ENCODE measurements at places on chromosomes 16 and 17.

DNA sequence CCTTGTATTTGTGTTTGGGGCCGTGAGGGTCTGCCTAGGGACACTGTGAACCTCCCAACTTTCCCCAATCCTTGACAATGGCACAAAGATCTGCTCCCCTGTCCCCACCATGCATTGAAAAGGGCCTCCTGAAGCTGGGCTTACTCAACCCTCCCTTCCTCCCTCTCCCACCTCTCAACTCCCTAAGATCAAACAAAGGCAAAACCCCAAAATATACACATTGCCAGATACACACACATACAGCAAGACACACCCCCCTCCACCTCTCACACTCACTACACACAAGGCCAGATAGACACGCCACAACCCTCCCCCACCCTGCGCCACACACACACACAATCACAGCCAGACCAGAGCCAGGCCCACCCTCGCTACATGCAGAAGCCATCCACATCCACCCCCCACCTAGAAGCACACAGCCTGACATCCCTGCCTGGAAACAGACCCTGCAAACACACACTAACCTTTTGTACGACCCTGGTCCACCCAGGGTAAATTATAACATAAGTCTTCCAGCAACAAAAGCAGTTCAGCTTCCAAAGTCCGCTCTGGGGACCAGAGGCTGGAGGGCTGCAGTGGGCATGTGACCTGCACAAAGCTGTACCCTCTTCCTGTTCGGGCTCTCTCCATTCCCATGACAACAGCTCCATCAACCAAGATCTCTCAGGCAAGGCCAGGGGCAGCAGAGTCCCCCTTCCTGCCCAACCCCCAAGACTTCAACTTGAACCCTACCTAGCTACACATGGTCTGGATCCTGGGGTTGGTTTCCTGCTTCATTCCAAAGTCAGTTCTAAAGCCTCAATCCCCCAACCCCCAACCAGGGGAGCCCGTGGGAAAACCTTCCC, 1.9 kb downstream of the PCGF2 start:
- no peak for DNase-seq

GRCh38 chr17:69434164-69434579, 19.7 kb downstream of the MAP2K6 start:
- no peak for DNase-seq

DNA sequence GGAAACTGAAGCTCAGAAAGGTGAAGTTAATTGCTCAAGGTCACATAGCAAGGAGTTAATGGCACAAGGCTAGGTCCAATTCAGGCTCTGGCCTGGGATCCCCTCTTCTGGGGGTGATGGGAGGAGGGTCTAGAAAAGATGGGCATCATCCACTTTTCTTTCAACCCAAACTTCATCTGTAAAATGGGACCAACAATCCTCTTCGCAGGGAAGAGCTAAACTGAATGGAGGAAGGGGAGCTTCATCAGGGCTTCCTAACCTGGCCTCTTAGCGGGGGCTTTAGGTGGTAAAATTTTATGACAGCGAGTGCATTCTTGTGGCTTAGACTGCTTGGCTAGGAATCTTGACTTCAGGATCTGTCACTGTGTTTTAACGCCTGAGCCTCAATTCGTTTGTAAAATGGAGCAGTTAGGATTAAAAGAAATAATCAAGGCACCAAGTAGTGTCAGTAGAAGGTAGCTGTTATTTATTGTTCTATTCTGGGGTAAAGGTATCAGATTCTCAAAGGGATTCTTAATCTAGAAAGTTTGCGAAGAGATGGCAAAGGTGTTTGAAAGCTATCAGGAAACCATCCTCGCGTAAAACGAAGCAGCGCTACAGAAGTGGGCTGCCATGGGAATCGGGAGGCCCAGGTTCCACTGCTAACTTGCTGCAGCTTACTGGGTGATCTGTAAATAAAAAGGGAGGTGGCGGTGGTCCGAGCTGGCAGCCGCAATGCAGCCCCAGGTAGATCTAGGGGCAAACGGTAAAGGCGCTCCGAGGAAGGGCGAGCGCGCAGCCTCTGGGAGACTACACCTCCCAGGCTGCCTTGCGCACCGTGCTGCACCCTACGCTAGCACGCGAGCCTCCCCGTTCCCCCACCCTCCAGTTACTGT, 1.5 kb upstream of the SRCAP start:
- no peak for DNase-seq

DNA sequence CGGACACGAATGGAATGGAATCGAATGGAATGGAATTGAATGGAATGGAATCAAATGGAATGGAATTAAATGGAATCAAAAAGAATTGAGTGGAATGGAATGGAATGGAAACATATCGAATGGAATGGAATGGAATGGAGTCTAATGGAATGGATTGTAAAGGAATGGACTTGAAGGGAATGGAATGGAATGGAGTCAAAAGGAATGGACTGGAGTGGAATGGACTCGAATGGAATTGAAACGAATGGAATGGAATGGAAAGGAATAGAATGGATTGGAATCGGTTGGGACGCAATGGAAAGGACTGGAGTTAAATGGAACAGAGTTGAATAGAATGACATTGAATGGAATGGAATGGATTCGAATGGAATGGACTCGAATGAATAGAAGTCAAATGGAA, 486.9 kb upstream of the WSB1 start:
- DNase-seq, result no peak

DNA sequence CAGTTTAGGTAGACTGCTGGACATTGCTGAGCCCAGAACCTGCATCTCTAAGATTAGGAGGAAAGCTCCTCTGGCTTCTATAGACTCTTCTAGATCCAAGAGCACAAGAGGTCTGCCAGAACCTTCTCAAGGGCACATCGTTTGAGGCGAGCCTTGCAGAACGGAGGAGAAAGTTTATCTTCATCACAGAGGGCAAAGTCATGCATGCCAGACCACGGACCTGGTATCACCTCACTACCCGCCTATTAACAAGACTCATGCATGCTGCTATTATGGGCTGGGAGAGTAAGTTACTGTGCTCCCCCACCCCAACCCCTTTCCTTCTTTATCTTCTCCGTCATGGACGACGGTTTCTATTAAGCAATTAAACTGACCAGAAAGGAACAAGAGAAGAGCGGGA, 23.3 kb downstream of the MYH11 start:
- DNase-seq, result no peak

DNA sequence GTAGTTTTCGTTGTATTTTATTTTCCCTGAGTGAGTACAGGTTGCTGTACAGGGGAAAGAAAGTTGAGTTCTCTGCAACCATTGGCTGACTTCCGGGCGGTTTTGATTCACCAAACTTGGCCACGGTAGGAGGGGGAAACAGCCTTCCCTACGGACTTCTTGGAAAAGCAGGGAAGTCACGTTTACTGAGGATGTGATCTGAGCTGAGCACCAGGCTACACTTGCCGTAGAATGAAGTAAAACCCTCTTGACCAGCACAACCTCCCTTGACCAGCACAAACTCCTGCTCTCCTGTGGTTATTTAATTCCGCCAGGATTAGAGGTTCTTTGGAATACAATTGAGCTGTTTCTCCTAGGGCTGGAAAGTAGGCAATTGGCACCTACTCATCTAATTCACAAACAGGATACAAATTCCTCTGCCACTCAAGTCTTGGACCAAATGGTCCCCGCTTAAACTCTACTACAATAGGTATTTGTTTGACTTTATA, 242.0 kb upstream of the RBFOX1 start:
- no peak for DNase-seq

DNA sequence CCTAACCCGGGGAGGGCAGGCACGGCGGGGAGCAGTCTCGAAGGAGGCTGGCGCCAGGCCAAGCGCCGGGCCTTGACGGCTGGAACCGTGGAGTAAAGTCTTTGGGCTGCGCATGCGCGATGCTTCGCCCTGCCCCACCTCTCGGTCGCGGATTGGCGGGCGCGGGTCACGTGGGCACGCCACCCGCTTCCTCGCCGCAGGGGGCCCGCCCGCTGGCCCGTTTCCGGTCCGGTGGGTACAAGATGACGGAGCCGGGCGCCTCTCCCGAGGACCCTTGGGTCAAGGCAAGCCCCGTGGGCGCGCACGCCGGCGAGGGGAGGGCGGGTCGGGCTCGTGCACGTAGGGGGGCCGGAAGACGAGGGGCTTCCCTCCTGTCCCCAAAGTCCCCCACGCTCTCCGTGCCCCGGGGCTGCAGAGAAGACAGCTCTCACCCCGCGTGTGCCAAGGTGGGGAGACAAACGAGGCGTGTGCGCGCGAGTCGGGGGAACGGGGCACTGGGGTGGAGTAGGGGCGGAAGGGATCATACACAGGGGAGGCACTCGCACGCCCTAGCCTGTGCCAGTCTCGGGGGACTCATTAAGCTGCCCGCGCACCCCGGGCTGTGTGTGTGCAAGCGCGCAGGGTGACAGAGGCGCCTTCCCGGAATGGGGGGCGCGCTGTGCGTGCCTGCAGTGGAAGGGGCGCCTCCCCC, at the start of gene MLX:
MLX (plus strand) TSS at position 218 of the 691 bp plus-strand sequence; CDS start at position 243, 25 bp downstream.
- DNase-seq, result no peak

DNA sequence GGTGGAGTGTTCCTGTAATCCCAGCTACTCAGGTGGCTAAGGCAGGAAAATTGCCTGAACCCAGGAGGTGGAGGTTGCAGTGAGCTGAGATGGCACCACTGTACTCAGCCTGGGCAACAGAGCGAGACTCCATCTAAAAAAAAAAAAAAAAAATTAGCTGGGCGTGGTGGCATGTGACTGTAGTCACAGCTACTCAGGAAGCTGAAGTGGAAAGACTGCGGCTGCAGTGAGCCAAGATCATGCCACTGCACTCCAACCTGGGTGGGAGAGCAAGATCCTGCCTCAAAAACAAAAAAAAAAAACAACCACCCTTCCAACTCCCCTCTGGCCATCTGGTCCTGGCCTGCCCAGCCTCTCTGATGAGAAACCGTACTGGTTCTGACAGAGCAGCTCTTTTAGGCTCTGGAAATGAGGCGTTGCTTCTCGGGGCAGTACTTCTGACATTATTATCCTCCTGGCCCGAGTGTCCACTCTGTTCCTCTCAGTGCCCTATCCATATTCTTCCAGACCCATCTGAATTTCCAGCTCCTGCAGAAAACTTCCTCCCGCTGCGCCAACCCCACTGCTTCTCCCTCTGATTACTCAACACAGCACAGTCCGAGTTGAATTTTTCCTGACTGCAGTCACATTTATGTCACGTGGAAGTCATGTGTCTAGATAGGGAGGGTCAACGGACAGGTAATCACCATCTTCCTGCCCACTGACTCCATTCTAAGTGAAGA, 13.3 kb downstream of the GGA2 start:
- DNase-seq, result no peak

- no peak for DNase-seq
These were observed 5.2 kb downstream of the PECAM1 start for GRCh38 chr17:64385187-64386083.

DNA sequence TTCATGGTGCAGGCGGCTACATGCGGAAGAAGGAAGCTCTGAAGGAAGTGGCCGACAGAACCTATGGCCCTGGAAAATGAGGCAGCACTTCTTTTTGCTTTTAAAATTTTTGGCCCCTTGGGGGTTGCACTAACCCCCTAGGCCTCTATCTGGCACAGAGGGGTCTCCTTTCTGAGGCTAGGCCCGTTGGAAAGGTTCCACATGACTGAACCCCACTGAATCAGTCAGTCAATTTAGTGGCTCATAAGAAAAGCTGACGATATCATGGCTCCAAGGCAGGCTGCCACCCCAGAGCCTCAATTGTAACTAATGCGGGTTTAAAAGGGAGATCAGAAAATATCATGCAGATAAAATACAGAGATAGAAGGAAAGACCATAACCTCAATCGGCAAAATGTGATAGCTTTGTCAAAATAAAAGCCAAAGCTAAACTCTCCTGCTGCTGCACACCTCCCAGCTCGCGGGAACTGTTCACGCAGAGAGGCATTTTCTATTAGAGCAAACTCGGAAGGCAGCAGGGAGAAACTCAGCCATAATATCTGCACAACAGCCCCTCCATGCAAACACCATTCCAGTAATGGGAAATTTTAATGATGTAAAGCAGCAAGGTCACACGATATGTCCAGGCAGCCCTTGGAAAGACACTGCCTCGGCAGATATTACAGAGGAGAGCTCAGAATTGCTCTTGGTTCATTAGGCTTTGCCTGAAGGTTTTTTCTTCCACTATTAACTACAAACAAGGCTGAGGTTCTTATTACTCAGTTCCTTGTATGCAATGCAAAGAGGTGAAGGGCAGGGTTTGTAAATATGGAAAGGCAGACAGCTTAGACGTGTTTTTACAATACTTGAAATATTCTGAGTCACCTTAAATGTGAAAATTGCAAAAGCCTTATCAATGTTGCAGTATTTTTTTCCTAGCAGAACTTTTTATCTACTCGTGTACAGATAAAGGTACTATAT, 200.4 kb upstream of the PMFBP1 start:
- no peak for DNase-seq

DNA sequence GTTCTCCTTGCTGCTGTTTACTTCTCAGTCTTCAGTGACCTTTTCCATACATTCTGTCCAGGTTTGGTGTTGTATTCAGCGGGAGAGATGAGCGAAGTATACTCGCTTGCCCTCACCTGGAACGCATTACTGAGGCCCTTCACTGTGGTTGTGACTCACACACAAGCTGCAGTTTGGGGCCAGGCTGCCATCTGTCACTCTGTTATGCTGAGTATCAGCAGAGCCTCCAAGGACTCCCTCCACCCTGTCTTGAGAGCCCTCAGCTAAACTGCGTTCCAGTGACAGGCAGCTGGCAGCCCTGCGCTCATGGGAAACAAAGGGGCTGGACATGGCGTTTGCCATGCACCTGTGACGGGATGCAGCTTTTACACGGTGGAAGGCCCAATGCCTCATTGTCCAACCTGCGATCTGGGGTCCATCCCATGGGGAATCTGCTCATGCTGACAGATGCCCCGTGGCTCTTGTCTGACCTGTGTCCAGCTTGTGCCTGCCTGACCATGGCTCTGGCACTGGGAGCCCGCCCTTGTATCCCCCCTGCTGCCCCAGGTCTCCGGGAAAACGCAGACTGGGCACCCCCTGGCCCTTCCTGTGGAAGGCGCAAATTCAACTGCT, 6.5 kb upstream of the ZNF778 start:
- no peak for DNase-seq

DNA sequence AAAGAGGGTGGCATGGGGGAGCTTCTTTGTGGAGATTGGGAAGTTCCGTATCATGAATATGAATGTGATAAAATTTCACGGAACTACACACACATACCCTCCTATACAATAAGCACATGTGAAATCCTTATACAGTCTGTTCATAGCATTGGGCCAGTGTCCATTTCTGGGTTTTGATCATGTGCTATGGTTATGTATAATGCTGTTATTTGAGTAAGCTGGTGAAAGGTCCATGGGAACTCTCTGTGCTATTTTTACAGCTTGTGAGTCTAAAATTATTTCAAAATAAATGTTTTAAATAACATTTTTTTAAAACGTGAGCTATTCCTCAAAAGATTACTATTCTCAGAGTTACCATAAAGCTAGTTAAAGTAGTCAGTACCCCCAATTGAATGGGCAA, 205.2 kb upstream of the CACNG5 start:
- DNase-seq, result no peak
